ENCODE measurements at places on chromosomes 3 and 15.

GRCh38 chr3:56979791-56980190 lies 80.7 kb upstream of the SPATA12 start:
- no peak for DNase-seq

- DNase-seq, result no peak
Observed at GRCh38 chr3:53815651-53816050, 30.6 kb downstream of the CHDH start.

DNA sequence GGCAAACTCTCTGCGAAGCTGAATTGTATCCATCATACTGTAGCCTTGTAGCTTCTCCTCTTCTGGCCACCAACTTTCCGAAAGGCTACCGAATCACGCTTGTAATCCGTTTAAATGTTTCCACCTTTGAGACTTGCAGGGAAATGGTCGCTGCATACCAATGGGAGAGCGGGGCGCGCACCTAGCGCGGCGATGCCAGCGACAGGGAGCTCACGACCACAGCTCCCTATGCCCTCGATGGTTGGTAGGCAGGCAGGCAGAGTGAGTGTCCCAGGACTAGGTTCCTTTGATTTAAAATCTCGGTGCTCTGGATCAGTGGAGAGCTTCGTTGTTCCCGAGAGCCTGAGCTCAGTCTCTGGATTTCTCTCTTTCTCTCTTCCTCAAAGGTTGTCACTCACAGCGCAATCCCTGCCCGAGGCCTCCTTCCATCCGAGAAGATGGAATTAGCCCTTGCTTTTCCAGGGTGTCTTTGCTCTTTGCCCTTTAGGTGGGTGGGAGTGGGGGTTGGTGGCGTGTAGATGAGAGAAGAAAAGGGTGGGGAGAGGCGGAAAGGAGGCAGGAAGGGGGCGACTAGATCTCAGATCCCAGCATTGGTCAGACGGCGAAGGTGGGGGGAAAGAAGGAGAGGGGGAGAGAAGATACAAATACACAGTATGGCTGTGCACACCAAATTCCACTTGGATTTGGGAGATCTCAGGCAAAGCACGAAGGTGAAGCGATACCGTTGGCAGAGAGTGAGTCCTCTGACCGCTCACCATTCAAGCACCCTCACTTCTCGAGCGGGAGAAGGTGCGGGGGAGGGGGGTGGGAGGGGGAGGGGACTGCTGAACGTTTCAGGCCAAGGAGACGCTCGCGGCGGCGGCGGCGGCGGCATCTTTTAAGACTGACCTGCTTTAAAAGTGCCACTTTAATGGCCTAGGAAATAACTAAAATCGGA lies at the start of gene SLITRK3:
Gene SLITRK3, minus strand, starts transcription at position 745 of the 937 bp plus-strand sequence. CDS start 5,554 bp downstream, outside the sequence.
- no peak for DNase-seq

DNA sequence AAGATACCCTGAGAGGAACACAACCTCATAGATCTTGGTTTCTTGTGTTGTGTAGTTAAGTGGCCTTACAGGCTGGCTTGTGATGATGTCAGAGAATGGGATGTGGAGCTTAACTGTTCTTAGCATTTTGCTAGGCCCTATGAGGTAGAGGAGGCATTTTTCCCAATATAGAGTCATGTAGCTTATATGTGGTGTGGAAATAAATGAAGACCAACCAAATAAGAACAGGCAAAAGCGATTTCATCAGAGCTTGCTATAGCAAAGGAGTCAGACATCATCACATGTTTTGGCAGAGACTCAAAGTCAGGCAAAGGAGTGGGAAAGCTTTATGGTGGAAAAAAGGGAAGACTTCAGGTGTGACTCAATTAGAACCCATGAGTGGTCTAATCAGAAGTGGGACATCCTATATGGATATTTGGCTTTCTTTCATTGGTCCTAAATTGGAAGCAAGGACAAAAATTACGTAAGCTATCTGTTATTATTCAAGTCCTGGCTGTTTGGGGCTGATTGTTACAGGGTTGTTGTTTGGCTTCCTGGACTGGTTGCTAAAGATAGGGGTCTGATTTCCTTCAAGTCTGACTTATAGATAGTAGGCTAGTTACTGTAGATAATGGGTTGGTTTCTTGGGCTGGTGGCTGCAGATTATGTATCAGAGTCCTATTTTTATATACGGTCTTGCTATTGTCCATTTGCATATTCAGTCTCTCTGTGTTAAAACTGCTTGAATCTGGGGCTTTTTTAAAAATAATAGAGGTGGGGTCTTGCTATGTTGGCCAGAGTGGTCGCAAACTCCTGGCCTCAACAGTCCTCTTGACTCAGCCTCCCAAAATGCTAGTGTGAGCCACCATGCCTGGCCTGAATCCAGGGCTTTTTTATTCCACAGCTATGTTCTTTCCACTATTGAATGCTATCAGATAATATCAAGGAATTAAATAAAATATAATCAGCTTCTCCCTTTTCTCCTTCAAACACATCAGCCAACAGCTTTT lies 30.3 kb upstream of the SETD2 start:
- no peak for DNase-seq

DNA sequence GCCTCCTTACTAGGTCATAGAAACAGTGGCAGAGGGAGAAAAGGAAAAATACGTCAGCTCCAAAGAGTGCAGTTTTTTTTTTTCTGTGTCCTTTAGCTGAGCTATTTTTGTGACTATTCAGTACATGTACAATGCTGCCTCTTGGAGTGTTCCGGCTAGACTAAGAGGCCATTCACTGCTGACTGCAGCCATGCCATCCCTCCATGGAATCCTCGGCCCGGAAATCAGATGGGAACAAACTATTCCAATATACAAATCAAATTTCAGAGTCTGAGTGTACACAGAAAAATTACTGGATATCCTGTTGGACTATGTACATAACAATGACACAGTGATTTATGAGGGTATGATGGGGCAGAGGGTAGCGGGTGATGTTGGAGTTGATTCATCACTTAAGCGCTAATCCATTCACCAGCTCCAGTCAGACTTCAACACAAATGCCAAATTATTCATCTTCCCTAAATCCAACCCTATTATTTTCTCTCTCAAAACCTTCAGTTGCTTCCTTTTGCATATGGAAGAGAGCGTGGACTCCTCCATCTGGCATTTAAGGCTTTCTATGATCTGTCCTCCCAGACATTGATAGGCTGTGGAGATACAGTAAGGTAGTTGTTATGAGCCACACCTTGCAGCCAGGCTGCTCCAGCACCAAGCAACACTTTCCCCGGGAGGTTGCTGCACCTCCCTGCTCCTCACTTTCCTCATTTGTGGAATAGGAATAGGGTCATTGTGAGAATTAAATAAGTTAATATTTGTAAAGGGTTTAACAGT lies 109.1 kb downstream of the LPP start:
- no peak for DNase-seq

DNA sequence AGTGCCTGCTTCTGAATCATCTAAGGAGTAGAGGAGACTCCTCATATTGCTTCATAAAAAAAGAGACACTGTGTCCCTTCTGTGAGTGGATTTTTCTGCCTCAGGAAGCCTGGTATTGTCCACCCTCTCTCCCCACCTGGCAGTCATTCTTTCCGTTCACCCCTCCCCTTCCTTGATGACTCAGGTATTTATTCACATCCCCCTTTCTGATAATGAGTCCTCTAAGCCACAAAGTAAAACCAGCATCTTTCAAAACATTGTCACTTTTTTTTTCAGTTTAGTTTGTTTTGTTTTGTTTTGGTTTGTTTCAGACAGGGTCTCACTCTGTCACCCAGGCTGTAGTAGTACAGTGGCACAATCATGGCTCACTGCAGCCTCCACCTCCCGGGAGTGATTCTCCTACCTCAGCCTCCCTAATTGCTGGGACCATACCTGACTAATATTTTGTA lies 65.2 kb upstream of the UBE2E1 start:
- DNase-seq, result peak; percentile 84

DNA sequence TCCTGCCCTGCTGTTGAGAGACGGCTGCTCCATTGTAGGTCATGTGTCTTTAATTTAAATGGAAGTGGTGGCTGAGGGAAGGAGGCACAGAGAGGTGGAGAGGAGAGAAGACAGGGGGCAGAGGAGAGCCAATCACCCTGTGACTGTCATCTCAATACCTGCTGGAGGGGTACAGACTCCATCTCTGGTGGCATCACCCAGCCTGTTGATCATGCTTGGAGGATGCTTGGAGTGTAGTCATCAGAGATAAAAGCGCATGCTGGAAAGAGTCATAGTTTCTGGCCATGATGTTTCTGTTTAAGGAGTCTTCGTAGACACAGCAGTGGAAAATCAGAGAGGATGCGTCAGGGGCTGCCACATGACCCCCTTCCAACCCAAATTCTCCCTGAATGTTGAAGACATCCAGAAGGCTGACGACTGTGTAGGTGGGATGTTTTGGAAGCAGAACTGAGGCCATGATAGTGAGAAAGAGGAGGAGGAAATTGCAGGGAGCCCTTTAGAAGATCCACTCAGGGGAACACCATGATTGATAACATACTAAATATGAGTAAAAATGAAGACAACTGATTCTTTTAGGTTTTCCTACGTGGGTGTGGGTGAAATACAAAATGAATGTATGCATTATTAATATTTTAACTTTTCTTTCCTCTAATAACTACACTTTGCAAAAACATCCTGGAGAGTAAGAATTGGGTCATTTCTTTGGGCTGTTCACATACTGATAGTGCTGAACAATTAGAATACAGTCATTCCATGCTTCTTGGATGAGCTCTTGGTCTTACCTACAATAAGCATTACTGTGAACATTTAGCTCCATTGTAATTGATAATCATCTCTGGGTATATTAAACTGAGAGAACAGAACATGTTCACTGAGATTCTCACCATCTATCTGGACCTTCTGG lies 210.6 kb upstream of the ATP10A start:
- peak; percentile 8 for DNase-seq

DNA sequence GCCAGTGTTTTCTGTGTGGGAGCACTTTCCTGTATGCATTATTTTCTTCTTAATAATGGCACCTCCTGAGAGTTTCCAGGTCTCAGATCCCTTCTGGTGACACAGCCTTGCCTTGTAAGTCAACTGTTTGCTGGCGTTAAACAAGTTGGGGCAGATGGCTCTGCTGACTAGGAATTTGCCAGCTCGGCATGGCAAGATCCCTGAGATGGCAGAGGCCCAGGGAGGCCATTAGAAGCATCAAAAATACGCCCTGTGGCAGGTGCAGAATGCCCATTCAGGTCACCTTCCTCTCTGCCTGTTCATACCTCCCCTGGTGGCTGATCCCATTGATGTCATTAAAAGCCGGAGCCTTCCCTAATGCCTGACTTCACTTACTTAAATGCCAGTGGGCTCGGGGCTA lies 320.9 kb upstream of the CTDSPL start:
- DNase-seq, result no peak

GRCh38 chr3:140540262-140540661 lies 137.6 kb upstream of the TRIM42 start:
- DNase-seq, result no peak

Data from activated CD4-positive, alpha-beta T cell treated with anti-CD3 and anti-CD28 coated beads, Interleukin-10, Interleukin-2, amounts not matched to agents 100 ng/mL and 50 ng/mL, durations not matched to agents 16 hours and 8 hours (primary cell).